ENCODE measurements at places on chromosomes 5 and 9.

- no peak for DNase-seq
Observed at GRCh38 chr5:173233347-173234128, 1.5 kb downstream of the NKX2-5 start.

DNA sequence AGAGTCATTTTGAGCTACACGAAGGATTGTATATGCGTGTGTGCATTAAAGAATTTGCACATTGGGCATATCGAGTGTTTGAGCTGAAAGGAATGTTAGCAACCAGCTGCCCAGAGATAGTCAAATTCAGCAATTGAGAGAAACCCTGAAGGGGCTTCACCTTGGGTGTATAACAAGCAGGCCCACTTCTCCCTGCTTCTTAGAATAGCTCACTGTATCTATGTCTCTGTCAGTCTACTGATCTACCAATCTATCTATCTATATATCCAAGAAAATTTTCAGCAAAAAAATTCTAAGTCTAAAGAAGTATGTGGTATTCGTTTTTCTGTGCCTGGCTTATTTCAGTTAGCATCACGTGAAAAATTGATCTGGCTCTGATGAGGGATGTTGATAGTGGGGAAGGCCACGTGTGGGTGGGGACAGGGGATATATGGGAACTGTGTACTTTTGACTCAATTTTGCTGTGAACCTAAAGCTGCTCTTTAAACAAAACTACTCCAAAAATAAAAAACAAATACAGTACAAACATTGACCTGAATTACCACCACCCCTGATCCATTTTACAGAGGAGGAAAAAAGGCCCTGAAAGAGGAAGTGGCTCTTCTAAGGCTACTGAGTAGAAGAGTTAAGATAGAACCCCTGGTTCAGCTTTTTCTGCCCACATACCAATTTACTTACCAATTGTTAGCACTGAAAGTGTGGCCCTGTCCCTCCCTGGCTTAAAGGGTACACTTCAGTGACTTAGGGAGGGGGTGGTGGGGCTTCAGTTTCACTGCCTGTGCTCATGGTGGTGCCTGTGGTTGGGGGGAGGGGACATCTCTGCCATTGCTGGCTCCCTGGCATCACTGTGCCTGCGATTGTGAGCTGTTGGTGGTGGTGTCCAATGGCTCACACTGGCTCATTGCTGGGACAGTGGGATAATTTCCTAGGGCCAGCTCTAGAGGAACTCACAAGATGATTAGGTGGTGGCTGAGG is 141.8 kb downstream of the DOCK2 start:
- no peak for DNase-seq

DNA sequence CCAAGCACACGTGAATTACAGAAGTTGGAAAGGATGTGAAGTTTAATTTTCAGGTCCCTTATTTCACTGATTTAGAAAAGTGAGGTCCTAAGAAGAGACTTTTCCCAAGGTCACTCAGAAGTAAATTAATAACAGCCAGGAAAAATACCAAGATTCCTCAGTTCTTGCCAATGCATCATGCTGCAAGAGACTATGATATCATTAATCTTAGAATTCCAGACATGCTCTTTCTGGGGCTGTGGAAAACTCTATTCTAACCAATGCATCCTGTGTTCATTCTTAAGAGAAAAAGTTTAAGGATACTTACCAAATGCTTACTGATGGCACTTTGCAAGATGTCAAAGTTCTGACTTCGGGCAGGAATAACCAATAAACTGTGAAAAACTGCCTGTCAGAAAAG is 42.8 kb downstream of the TEX10 start:
- DNase-seq: no peak

GRCh38 chr9:13860019-13860418 is 453.9 kb downstream of the NFIB start:
- DNase-seq: no peak

GRCh38 chr9:93467462-93467861 is 14.1 kb upstream of the FAM120AOS start:
- DNase-seq: no peak

- DNase-seq: no peak
Observed at GRCh38 chr5:38641003-38641402, 84.6 kb upstream of the LIFR start.

DNA sequence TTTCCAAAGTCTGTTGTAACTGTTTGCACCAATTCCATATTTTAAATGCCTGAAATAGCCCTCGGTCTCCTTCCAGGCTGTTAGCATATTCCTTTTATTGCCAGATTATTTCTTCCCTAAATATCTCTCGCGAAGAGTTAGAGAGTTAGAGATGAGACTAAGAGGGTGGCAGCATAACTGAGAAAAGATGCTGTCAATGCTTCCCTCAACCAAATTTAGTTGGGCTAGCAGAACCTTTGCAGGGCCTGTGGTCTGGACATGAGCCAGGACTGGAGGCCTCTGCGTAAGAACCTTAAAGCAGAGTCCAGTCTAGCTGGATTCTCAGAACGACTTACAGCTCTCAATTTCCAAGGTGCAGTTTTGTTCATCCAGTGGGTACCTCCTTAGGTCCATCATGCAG is 135.9 kb downstream of the GABRB2 start:
- DNase-seq: no peak

DNA sequence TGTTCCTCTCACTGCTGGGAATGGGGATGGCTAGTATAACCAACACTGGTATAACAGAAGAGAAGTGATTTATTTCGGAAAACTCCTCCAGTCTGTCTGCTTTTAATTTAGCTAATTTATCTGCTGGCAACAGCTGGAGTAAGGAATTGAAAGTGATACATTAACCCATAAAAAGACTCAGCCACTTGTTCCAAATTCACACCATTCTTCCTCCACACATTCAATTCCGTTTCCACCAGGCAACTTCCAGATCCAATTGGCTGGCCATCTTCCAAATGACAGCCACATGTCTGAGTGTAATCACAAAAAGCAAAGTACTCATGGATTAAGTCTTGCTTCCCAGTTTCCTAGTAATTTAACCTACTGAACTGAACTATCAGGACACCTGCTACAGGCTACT is 77.1 kb upstream of the RETREG1 start:
- DNase-seq: no peak

- no peak for DNase-seq
Observed at GRCh38 chr5:84385705-84386104, 1.0 kb upstream of the EDIL3 start.

DNA sequence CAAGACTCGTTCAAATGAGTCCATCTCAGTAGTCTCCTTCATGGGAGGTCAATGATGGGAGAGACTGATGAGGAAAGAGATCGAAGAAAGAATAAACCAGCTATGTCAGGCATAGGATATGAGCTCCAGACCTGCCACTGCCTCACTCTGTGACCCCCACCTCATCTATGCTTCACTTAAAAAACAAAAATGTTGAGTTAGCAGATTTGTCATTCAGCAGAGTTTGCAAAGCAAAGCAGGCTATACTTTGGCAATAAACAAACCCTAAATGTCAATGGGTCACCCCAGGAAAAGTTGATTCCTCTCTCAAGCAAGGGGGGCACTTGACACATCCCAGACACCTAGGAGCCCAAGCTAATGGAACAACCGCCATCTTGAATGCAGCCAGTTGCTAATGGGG is 117.0 kb downstream of the GABBR2 start:
- no peak for DNase-seq

All from NCI-H1436 treated with DMSO at 0.1 percent for 48 hours (cell line).